ENCODE measurements at places on chromosomes 5 and 9.

DNA sequence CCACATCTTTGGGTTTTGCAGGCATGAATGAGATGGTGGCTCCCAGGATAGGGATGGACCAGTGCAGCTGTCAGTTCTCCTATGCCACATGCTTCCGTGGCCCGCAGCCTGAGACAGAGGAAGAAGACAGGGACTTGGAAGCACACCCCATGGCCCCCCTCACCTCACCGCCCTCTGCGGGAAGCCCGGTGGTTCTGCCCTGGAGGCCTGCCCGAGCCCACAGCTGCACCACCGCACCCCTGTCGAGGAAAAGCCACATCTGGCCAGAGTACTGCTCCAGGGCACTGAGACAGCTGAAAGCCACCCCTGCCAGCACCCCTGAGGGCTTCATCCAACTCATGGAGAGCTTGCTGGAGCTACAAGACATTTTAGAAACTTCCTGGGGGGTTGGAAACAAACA, 7.6 kb upstream of the TRMT10B start:
- no peak for DNase-seq

- no peak for DNase-seq
These were observed 6.2 kb downstream of the UGT3A2 start for GRCh38 chr5:36060420-36060887.

DNA sequence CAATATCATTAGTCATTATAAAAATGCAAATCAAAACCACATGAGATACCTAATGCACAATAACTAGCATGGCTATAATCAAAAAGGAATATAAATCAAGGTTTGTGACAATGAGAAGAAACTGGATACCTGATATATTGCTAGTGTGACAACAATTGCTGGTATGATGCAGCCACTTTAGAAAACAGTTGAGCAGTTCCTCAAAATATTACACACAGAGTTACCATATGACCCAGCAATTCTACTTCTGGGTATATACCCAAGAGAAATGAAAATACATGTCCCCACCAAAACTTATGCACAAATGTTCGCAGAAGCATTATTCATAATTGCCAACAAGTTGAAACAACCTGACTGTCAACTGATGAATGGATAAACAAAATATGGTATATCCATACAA, 339.7 kb upstream of the POU5F2 start:
- no peak for DNase-seq

DNA sequence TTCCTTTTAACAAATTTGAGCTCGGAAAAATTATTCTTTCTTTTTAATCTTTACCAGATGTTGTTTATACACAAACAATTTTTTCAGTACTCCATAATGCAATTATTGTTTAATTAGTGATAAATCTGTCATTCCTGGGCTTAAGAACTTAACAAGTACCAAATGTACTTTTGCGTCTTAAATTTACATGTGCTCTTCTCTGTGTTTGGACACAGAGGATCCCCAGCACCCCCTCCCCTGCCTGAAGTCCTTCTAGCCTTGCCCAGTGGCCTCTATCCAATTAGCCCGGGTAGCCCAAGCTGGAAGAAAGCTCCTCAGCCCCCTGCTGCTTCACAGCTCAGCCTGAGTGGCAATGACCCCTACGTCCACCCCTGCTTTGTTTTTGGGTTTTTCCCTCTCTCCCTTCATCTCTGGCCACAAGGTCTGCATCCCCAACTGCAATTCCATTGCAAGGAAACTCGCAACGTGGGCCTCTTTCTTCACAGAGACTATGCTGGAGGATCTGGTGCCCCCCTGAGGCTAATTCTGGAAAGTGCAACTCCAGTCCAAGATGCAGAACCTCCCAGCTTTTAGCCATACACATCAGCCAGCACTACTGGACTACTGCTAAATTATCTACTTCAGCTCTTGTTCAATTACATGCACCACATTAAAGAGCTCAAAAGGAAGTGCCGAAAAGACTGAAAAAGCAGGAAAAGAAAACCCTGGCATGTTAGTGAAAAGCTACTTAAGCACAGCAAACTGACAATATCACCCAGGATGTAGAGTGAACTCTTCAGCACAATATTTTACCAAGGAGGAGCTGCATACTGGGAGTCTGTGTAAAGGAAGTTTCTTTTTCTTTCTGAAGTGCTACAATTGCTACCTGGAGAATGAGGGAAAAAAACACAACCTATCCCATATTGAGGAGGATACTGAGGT, 186.2 kb downstream of the FANCC start:
- peak; percentile 22 for DNase-seq

GRCh38 chr5:41707853-41708603, 162.2 kb downstream of the OXCT1 start:
- DNase-seq = no peak

DNA sequence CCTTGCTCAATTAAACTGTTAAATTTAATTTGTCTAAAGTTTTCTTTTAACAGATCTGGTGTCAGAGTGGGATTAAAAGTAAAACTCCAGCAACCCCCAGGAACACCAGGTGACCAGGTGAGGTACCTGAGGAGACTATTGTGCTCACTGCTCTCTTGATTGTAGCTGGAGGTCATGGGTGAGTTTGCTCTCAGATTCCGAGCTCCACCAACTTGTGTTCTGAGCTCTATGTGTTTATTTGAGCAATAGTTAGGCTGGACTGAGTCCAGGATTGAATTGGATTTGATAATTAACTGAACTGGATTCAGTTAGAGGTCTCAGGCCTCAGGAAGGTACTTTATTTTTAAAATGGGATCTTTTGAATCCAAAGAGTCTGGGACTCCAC, 17.9 kb upstream of the SCGB3A2 start:
- DNase-seq = no peak

DNA sequence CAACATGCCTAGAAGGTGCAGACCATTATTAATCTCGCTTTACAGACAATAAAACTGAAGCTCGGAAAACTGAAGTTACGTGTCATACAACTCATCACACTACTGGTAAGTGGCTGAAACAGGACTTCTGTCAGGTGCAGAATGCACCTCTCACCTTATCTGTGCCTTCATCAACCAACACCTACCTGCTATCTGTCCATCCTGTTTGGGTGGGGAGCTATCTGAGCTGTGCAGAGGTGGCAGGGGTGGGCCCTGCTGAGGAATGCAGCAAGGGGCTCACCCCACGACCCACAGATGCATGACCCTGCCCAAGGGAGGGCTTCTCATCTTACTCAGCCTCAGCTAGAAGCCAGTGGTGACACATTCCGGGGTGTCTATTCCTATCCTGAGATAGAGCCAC, 81.6 kb downstream of the SLIT3 start:
- no peak for DNase-seq

DNA sequence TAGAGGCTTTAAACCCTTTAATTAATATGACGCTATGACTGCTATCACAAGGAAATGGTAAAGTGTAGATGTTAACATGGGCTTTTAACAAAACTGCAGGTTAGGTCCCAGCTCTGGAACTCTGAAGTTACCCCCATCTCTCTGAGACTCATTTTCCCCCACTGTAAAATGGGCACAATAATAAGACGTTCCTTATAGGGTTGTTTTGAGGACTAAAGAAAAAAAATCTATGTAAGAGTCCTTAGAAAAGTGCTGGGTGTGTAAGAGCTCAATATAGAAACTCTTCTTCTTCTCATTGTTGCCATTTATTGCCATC, 45.8 kb upstream of the STK32A start:
- DNase-seq = no peak

DNA sequence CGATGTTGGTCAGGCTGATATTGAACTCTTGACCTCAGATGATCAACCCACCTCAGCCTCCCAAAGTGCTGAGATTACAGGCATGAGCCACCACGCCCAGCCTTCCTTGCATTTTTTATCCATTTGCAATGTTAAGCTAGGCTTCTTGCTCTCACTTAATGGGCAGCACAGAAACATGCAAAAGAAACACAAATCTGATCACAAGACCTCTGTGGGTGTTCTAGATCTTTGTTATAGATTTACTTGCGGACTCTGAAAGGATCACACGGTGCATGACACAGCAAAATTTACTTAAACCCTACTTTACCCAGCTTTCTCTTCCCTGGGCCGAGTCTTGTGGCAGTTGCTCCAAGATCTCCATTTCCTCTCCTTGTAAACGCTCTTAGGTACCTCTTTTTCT, 71.3 kb downstream of the PSAT1 start:
- DNase-seq = no peak

- no peak for DNase-seq
These were observed 201.7 kb upstream of the PANK3 start for GRCh38 chr5:168780888-168781287.

DNA sequence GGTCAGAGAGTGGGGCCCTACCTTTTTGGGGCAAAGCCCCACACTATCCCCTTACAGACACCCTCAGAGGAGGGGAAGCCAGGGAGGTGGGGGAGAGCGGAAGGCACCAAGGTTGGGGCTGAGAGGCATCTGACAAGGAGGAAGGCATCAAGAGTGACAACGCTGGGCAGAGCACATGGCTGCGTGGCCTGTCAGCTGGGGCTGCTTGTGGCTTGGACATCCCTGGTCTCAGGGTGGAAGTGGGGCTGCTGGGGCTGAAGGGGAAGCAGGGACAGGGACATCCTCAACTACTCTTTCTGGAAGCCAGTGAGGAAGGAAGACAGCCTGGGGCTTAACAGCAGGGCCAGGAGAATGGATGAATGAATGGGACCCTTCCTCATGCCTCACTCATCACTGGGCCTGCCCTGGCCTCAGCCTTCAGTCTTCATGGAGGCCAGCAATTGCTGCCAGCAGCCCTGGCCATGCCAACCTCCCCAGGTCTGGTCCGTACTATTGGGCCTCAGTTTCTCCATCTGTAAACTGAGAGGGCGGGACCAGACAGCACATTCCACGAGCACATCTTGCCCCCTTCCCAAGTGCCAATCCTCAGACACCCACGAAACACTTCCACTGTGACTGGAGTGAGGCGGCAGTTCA, 993 bp upstream of the RALGDS start:
- no peak for DNase-seq

- no peak for DNase-seq
These were observed 8.0 kb downstream of the KCNN2 start for GRCh38 chr5:114369680-114370417.

DNA sequence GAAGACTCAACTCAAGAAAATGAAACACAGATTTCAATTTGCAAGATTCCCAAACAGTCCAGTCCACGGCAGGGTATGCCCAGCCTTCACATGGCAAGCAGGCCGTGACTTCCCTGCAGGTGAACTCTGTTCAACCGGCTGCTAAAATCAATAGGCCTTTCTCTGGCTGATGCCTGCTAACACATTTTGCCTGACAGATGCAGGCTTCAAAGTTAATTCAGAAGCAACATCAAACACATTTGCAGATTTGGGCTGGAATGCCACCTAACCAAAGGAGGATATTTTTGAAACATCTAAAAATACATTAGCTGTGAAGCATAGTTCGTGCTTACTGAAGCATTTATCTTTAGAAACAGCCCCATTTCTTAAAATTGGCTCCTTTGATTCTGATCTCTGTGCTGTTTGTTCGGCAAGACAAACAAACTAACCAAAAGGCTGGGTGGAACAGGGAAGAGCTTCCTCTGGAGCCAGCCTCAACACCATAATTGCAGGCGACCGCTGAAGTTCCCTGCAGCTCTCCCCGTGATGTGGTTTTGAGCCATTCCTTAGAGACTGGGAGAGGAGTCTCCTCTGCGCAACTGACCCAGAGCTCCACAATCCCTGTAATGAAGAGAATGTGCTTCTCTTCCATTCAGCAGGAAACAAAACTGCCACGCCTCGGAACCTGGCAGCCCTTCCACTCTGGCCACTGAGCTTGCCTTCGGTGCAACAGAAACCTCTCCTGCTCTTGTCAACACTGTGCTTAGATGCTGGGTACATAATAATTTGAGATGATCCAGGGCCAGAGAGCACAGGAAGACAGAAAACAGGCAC, 126.5 kb downstream of the MYO10 start:
- DNase-seq = no peak

DNA sequence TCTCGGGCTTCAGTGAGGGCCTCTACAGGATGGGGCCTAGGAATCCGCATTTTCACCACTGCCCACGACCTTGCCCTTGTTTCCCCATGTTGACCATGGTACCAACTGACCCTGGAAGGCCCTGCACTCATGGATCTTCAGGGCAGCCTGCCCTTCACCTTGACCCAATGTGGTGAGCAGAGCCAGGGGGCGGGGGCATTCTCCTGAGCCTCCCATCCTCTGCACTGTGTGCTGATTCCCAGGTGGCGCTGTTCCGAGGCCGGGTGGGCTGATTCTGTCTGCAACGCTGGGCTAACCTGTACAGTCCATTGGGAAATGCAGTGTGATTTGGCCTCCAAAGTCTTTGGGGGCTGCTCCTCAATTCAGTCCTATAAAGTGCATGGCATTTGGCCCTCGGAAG, 68.7 kb downstream of the SHB start:
- no peak for DNase-seq

DNA sequence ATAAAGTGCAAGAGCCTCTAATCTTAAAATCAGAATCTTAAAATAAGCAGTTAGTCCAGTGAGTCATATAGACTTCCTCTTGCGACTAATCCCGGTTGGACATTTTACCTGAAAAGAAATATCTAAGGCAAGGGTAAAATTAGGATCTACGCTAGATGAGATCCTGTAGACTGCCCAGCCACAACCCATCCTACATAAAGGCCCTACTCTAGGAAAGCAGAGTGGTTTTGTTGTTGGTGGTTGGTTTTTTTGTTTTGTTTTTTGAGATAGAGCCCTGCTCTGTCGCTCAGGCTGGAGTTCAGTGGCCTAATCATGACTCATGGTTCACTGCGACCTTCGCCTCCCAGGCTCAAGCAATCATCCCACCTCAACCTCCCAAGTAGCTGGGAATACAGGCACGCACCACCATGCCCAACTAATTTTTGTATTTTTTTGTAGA, 6.9 kb downstream of the TSC1 start:
- no peak for DNase-seq

GRCh38 chr5:170782438-170782837, 1.1 kb upstream of the GABRP start:
- DNase-seq = no peak

DNA sequence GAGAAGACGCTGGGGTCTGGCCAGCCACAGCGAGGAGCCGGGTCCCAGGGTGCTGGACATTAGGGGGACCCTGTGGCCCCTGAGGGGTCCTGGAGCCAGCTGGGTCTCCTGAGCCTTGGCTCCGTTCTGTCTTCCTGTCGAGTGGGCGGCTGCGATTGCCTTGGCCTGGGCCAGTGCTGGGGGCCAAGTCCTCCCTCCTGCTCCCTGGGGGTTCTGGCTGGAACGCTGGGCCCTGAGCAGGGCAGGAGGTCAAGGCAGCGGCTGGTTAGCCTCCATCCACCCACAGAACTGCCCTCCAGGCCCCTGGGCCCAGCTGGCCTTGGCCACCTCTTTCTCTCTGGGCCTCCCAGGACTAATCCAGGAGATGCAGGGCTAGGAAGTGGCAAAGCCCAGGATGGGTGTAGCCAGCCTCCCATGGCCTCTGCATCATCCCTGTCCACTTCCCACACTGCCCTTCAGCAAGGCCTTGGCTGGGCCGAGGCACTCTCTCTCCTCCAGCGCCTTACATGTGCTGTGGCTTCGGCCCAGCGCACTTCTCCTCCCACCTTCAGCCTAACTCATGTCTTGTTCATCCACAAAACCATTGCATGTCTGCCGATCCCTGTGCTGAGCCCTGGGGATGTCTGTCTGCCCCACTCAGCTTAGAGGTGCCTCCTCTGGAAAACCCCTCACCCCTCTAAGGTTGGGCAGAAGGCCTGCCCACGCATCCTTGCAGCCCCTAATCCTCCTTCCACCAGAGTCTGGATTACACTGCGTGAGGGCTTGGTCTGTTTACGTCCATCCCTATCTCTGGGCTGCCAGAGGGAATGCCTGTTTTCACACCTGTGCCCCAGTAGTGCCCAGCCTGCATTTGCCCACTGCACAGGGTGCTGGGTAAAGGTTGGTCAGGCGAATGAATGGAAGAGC, 5.0 kb downstream of the LAMC3 start:
- DNase-seq = no peak

- no peak for DNase-seq
These were observed 336.6 kb upstream of the PIK3R1 start for GRCh38 chr5:67878933-67879332.

GRCh38 chr9:136021171-136021871, 60.1 kb upstream of the UBAC1 start:
- no peak for DNase-seq

Data from T follicular helper cell (primary cell).